Activated CD8-positive, alpha-beta memory T cell treated with anti-CD3 and anti-CD28 coated beads, Interleukin-2, amount 50 U/mL, for 48 hours (primary cell): ENCODE measurements at places on chromosomes 5 and 9.

- DNase-seq: no peak
Observed at GRCh38 chr5:29054282-29054681, 2015.9 kb upstream of the CDH9 start.

DNA sequence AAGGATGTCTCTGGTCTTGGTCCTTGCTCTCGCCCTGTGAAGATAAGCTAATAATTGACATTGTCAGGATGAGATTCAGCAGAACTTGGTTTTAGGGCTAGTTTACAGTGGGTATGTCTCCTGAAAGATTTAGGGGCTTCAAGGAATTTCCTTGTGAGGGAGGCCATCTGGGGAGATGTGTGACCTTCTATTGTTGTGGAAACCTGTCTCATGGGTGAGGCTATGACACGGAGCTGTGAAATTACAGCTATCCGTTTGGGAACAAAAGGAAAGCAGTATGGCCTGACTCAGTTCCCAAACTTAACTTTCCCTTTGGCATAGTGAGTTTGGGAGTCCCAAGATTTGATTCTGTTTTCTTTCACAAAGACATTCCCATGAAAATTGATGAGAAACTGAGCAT lies 142.0 kb downstream of the PARP8 start:
- no peak for DNase-seq

DNA sequence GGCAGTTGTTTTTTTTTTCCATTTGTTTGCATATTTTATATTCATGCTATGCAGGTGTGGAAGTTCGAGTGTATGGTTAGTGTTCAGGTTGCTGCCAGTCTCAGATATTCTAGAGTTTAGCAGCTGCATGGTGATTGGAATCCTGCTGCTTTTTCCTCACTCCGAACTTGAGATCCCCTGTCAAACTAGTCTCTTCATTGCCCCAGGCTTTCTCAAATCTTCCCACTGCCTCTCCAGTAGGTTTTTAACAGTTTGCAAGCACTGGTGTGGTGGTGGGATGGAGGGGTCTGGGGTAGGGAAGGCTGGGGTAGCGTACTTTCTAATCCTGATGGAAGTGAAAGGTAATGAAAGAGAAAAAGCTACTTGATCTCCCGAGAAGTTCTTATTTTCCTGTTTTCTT lies 112.9 kb downstream of the CHSY3 start:
- no peak for DNase-seq

DNA sequence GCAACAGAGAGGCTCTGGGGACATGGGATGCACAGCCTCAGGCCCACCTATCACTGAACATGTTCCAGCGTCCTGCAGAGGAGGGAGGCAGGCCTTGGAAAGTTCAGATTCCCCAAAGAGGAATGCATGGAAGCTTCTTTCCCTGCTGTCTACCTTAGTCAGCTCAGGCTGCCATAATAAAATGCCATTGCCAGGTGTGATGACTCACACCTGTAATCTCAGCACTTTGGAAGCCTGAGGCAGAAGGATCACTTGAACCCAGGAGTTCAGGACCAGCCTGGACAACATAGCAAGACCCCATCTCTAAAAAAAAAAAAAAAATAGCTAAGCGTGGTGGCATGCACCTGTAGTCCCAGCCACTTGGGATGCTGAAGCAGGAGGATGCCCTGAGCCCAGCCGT lies 24.5 kb upstream of the TOR1B start:
- no peak for DNase-seq
